Kasumi-1 (cell line): ENCODE measurements at places on chromosomes 1 and 21.

DNA sequence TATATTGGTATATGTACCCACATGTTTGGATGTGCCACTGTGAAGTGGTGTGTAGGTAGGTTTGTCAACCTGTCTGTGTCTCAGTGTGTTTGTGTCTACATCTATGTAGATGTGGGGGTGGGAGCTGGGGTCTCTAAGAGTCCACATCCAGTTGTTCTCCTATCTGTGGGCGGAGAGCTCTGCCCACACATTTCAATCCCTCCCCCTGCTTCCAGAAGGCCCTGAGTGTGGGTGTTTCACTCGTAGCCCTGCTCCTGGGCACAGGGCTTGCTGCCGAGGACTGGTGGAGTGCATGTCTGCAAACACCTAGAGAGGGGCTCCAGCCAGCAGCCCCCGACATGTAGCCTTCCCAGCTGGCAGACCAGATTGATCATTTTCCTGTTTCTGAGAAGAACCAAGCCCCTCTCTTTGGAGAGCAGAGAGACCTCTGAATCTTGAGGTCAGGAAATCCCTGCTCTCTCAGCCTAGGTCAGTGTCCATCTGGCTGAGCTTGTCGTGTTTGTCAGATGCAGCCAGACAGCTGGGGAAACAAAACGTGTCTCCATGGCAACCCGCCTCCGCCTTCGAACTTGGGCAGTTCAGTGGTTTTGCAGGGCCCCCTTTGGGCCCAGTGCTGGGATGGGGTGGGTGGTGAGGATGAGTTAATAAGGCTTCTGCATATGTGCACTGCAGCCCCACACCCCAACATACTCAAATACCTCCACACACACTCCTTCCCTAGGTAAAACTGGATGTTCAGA, 31.2 kb upstream of the SYNC start:
- DNase-seq, result no peak

GRCh38 chr1:100517515-100517914, 20.4 kb upstream of the GPR88 start:
- DNase-seq, result no peak

DNA sequence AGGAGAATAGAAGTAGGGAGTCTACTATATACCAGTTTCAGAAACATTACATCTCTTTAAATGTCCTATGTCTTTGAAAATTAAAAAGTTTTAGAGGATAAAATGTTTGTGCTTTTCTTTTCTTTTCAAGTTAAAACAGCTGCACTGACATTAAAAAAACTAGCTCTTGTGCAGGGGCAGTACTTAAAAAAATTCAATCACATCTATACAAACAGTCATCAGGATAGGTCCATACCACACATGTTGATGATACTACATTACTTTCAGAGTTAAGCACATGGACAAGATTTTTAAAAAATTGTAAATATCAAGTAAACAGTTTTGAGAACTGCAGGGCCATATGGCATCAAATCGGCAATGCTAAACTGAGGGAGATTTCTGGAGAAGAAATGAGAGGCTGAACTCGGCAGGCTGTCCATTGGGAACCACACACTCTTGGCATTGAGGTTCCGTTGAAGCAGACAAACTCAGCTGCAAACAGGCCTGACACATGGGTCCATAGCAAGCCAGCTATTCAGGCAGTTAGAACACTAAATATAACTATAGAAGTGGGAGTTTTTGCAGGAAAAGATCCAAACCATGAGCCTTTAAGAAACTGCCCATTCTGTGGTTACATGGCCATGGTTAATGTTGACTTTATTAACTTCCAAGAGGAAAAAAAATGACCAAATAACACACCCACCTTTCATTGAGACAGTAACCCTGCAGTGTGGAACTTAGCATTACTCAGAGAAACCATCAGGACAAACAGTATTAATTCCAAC, 84.5 kb upstream of the BCL10 start:
- DNase-seq, result no peak

- no peak for DNase-seq
Observed at GRCh38 chr1:158932171-158932570, 819 bp downstream of the PYHIN1 start.

GRCh38 chr1:178161516-178161915, 67.6 kb downstream of the RASAL2 start:
- DNase-seq, result no peak

DNA sequence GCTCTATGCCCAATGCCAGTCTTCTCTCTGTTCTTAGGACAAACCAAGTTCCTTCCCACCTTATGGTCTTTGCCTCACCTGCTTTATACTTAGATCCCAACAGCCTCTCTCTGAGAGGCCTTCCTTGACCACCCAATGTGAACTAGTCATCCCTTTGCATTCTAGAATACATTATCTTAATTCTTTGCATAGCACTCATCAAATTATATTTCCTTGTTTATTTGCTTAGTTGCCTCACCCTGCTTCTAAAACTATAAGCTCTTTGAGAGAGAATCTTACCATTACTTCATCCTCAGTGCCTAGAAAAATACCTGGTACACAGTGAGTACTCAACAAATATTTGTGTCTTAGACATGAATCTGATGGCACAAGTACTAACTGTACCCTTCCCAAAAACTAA, 8.0 kb downstream of the PIGP start:
- no peak for DNase-seq

DNA sequence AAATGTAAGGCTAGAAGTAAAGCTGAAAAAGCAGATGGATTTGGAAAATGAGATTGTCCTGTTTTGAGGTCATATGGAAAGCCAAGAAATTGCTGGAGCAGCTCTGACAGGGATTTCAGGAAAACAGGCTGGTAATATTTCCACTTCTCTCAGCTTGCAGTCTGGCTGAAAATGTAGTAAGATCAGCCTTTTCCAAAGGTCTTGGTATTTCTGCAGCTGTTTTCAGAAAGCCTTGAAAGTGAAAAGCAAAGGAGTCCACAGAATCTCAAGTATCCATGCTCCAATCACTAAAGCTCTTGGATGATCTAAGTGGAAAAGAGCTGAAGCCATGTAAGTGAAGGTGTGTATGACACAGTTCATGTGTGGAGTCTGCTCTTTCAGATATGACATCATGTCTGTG, 41.6 kb upstream of the APOBEC4 start:
- DNase-seq, result no peak

GRCh38 chr1:59673573-59674450, 140.9 kb upstream of the HOOK1 start:
- peak; percentile 37 for DNase-seq

DNA sequence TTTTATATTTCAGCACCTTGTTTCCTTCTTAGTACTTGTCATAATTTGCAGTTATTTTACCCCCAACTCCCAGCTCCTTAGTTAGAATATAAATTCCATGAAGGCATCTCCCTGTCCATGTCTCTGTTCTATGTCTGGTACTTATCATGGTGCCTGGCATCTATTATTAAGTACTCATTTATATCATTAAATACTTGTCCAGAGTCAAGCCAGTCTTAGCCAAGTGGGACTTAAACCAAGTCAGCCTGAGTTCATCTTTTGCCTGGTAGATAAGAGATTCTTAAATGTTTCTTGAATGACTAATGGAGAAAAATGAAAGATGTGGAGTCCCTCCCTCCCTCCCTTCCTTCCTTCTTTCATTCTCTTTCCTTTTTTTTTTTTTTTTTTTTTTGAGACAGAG, 9.4 kb downstream of the SLC25A44 start:
- DNase-seq, result no peak

DNA sequence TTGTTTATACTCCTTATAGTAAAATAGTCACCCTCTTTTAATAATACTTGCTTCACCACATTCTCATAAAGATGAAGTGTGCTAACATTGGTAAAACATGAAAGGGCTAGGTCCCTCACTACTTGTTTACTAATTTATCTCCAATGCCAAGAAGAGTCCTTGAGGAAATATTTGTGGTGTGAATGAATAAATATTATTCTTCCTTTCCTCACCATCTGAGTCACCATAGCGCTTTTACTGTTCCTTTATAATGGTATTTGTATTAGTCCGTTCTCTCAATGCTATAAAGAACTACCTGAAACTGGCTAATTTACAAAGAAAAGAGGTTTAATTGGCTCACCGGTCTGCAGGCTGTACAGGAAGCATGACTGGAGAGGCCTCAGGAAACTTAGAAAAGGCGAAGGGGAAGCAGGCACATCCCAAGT, 222.8 kb upstream of the ZRANB2 start:
- no peak for DNase-seq

- DNase-seq, result no peak
Observed at GRCh38 chr1:25702101-25702775, 85.6 kb downstream of the MAN1C1 start.

- DNase-seq, result no peak
Observed at GRCh38 chr1:36540056-36540455, 57.3 kb upstream of the CSF3R start.

DNA sequence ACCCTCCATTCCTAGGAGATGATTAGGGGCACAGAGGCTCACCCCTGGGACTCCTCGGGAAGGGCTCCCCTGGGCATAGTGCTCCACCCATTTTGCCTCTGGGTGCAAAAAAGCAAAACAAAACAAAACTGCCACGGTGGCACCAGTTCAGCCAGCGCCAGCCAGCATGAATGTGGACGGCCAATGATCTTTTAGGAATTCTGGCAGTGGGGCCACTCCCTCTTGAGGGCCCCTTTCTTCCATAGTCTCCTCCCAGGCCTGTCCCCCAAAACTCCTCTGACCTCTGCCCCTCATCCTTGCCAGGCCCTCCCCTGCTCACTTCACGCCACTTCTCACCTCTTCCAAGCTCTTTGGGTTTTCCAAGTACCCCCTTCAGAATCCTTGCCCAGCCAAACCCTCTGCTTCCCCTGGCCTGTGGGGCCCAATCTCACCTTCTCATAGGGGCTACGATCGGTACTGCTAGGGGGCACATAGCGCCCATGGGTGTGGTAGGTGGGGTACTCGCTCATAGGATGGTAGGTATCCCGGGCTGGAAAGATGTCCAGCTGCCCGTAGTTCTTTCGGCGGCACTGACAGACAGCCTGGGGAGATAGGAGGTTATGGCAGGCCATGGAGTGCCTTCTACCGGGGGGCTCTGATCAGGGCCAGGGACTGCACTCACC, 13.3 kb downstream of the TRIM46 start:
- no peak for DNase-seq

DNA sequence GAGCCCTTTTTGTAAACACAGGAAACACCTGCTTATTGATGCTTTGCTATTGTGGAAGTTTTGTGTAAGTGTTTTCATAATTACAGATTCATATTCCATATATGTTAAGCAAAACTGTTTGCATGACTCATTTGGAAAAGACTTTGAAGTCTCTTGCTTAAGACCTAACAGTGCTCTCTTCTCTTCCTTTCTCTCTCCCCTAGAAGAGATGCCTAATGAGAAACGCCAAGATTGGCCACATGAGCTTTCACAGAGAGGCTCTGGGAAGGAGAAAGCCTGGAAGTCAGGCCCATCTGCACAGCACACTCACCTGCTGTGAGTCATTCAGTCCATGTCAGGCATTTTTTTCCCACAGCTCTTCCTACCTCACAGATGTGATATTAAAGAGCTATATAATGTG, 101.6 kb upstream of the PALMD start:
- no peak for DNase-seq

GRCh38 chr1:96427616-96428015, 294.0 kb upstream of the PTBP2 start:
- DNase-seq, result no peak

DNA sequence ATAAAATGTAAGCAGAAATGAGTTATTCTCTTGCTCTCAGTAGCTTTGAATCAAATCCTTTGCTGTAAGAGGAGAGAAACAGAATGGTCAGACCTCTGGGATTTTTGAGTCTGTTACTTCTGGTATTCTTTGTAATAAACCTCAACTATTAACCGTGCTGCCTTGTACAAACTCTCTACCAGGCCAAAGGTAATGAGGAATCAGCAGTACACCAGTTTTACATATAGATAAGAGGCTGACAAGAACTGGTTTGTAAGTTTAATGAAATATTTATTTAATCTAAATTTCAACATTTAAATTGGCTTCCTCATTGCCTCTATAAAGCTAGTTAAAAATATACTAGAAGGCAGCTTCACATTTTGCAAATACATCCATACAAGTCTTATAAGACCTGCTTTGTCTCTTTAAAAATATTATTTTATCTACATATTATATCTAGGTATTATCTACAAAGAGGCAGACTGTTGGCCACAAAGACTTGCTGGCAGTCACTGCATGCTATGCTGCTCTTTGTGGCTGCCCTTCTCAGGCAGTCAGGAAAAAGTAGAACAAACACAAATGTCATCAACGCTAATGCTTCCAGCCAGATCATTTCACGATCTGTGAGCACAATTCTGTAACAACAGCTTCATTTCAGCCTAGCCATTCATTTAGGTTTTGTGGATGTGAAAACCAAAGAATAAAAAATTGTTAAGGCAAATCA, 173.0 kb downstream of the GABPA start:
- no peak for DNase-seq

- DNase-seq, result no peak
Observed at GRCh38 chr21:30612132-30612531, 1.6 kb downstream of the KRTAP6-1 start.

GRCh38 chr1:217140041-217140901, 417.0 kb upstream of the ESRRG start:
- no peak for DNase-seq

- DNase-seq, result no peak
Observed at GRCh38 chr1:219085082-219085481, 88.6 kb upstream of the LYPLAL1 start.

- no peak for DNase-seq
Observed at GRCh38 chr1:17678011-17678410, 77.1 kb upstream of the ACTL8 start.

GRCh38 chr21:27213303-27213702, 246.4 kb upstream of the ADAMTS5 start:
- peak; percentile 18 for DNase-seq
